IPS DF 19.7 (cell line): ENCODE measurements at places on chromosomes 16 and 17.

DNA sequence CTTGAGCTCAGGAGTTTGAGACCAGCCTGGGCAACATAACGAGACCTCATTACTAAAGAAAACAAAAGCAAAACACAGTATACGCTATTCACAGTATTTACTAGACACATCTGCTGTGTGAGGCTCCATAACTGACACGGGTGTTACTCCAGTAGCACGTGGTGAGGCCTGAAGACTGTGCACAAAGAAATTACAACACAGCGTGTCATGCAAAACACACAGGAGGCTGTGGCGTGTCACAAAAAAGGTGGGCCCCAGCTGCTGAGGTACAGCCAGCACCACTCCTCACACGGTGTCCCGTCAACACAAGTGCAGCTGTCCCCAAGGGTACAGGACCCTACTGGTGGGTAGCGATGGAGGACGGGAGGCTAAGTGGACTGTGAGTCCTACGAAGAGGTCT is 2.7 kb downstream of the CYBC1 start:
- DNase-seq, result no peak

DNA sequence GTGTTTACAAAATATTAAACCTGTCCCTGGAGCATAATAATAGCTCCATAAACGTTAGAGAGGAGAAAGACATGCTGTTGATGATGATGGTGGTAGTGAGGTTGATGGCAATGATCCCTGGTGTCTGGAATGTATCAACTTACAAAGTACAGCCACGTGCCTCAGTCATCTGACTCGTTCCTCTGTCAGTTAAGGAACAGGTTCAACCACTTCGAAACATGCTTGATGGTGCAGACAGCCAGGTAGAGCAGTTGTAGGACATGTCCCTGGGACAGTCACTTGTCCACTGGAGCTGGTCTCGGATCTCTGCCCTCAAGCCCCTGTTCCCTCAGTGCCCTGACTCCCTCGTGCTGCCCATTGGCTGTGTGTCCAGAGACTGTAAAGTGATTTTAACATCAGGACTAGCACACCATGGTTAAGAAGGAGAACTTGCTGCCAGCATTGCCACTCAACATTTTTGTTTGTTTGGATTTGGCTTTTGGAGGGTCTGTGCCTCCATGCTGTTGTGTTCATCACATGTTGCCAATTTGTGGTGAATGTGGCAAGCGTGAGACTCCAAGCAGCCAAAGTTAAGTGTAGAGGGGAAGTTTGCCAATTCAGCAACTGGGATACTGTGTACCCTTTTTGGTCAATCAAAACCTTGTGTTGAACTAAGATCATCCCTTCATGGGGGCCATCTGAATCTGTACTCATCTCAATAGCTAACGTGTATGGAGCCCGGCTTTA is 16.3 kb upstream of the SALL1 start:
- no peak for DNase-seq

- no peak for DNase-seq
These were observed 57.5 kb downstream of the METRNL start for GRCh38 chr17:83136931-83137330.

DNA sequence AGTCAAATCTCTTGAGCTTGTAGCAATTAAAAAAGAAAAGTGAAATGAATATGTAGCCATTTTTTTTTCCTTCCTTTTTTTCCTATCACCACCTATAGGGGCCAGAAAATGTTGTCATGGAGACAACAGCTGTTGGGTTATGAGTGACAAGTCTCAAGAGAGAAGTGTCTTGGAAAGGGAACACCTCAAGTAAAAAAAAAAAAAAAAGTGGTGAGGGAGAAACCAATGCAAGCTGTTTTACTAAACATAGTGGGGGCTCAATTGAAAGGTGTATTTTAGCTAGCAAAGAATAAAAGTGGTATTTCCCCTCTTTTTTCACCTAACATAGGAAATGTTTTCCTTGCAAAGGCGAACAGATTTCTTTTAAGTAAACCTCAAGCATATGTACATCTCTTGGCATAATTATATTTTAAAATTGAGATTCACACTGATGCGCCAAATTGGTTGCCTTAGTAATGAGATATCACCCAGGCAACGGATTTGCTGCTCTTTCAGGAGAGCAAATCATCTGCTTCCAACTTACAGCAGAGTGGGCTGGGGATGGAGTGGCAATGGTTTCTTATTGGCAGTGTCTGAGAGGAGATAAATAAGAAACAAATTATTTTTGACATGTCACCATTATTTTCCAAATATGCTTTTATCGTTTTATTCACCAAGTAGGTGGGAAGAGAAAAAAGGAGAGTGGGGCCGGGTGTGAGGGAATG is 183.6 kb downstream of the MYO1D start:
- no peak for DNase-seq

GRCh38 chr17:60941028-60941427 is 263.4 kb downstream of the BCAS3 start:
- DNase-seq, result no peak

DNA sequence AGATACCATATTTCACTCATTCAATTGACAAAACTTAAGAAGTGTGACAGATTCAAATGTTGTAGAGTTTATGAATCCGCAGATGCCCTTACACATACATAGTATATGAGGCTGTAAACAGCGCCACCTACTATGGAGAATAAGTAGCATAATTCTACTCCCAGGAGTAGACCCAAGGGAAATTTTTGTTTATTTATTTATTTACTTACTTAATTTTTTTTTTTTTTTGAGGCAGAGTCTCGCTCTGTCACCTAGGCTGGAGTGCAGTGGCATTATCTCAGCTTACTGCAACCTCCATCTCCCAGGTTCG is 35.5 kb downstream of the GAN start:
- DNase-seq, result no peak

DNA sequence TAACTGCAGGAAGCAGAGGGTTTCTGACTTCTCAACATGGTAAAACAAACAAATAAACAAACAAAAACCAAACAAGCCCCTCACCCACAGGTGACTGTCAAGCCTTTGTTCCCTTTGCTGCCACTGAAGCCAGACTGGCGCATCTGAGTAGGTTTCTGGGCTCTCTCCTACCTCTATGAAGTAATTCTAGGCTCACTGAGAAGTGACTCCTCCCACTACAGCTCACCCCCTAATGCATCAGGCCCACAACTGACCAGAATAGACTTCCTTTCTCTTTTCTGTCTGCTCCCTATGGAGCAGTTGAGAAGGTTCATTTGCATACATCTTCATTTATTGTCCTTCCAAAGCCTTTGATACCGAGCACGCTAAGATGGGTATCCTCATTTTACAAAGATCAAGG is 77.0 kb upstream of the CCL2 start:
- no peak for DNase-seq

DNA sequence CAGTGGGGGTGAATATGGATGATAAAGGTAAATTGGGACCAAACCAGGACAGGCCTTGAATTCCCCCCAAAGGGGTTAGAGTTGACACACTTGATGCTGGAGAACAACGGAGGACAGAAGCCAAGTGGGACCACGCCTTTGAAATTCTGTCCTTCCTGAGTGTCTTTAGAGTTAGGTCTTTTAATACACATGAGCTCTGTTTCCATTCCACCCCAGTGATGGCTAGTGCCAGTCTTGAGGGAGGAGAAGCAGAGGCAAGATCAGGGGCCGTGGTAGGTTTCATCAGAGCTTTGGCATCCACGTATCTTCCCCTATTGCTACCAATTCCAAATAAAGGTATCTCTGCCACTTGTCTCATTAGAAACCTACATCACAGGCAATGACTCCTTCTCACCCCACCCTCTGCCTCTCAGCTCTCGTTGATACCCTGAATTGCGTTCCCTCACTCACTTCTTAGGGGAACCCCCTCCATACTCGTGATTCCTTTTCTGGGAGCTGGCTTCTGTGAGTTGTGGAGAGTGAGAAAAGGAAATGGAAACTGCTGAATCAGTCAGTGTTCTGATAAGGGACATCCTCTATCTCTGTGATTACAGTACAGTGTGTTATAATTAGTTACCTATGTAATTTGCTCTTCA is 2.4 kb upstream of the CCL3L1 start:
- DNase-seq, result no peak

DNA sequence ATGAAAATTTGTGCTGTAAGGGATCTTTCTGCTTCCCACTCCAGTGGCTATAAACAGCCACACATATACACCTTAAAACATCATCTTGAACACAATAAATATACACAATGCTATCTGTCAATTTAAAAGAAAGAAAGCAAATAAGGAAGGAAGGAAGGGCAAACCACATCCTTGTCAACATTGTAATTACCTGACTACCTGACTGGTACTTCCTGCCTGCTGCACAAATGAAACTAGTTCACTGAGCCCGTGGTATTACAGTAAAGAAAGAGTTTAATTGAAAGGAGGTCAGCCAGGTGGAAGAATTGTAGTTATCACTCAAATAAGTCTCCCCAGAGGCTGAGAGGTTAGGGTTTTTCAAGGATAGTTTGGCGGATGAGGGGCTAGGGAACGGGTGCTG is 344.4 kb upstream of the ASIC2 start:
- DNase-seq, result no peak

DNA sequence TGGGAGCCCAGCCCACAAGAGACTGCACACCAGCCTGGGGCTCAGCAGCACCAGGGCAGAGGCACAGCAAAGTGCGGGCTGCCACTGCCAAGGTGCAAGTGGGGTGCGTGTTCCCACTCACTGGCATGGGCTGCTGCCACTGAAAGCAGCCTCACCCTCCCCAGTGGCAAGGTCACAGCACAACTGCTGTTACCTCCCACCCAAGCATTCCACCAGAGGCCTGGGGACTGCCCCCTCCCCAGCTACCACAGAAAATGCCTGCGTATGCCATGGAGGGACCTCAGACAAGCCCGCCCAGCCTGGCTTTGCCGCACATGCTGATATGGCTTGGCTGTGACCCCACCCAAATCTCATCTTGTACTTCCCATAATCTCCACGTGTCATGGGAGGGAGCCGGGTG is 33.1 kb downstream of the MEAK7 start:
- DNase-seq, result no peak

DNA sequence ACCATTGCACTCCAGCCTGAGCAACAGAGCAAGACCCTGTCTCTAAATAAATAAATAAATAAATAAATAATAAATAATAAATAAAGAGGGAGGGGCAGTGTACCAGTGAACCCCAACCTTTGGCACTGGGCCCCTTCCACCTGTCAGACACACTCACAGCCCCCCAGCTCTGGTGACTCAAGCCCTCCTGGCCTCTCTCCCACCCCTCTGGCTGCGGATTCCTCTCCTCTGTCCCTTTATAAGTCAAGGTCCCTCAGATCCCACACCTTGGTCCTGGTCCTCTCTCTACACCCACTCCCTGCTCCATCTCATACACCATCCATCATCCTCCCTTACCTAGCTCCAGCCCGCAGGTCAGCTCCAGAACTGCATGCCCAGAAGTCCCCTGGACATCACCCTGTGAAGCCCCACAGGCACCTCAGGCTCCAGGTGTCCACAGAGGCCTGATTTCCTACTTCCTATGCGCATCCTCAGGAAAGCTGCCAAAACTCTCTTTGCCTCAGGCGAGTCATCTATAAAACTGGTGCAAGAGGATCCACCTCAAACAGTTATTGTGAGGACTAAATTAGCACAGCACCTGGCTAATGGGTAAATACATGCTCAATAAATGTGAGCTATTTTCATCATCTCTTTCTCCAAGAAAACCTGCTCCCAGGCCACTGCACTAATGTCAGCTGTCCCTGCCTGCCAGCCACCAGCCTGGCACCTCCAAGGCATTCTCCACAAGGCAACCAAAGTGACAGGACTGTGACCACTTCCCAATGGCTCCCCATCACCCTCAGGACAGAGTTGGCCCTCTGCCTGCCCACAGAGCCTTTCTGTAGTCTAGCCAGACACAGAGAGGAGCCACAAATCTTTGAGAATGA is 46.8 kb downstream of the BEAN1 start:
- DNase-seq, result no peak

- no peak for DNase-seq
These were observed 18.4 kb downstream of the OSBPL7 start for GRCh38 chr17:47803201-47803600.

DNA sequence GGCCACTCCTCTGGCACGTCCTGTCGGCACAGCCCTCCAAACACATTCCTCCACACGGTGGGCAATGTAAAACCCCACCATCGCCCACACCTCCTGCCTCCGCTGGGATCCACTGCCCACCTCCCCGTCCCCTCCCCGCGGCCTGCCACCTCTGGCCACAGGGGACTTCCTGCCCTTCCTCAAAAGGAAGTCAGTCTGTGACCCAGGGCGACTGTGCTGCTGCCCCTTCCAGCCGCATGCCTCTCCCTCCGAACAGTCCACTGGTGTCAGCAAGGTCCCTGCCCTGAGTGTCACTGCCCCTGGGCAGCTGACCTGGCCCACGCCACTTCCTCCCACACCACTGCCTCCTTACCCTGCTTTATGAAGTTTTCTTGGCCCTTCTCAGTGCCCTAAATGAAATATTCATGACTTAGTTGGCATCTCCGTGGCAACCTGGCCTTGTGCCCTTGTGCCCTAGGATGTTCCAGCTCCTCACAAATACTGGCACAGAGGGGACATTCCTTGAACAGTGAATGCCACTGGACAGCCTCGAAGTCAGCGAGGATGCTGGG is 2.0 kb downstream of the PLD6 start:
- no peak for DNase-seq

GRCh38 chr17:78184351-78184750 is 2.5 kb downstream of the TK1 start:
- DNase-seq, result no peak

DNA sequence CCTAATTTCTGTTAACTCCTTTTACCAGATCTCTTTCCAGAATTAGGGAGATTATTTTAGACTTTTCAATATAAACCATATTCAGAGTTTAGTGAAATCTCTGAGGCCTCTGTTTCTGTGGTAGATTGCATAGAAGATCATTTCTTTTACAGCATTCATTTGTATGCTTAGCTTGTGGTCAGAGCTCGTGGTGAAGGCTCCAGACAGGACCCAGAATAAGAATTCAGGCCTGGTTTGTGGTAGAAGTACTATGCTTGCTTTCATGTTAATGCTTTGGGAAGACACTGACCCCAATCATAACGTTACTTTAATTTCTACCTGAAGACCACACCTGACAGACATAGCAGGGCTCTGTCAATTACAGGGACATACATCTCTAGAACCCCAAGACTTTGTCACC is 258.1 kb downstream of the FTO start:
- no peak for DNase-seq

- DNase-seq, result no peak
These were observed 721 bp upstream of the SOCS3 start for GRCh38 chr17:78360371-78361224.

- no peak for DNase-seq
These were observed 82.8 kb upstream of the MED9 start for GRCh38 chr17:17393976-17394375.

DNA sequence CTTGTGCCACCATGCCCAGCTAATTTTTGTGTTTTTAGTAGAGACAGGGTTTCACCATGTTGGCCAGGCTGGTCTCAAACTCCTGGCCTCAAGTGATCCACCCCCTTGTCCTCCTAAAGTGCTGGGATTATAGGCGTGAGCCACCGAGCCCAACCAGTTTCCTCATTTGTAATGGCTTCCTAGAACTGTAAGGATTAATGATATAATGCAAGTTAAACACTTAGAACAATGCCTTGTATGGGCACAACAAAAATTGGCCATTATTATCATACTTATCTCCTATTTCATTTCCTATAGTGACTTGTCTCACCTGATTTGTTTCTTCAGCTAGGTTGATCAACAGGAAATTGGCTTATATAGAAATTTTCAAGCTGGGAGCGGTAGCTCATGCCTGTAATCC is 14.1 kb downstream of the TUBD1 start:
- no peak for DNase-seq

- DNase-seq, result no peak
These were observed 5.1 kb upstream of the SOX8 start for GRCh38 chr16:976389-976931.
